Femur (tissue), 1 donor: ENCODE measurements at places on chromosomes 7 and 10.

DNA sequence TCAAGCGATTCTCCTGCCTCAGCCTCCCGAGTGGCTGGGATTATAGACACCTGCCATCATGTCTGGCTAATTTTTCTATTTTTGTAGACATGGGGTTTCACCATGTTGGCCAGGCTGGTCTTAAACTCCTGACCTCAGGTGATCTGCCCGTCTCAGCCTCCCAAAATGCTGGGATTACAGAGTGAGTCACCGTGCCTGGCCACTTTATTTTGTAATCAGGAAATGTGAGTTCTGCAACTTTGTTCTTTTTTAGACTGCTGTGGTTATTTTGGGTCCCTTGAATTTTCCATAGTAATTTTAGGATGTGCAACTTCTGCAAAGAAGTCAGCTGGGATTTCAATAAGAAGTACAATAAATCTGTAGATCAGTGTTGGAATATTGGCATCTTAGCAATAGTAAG, 96.8 kb downstream of the CYTH3 start:
- no peak for DNase-seq

DNA sequence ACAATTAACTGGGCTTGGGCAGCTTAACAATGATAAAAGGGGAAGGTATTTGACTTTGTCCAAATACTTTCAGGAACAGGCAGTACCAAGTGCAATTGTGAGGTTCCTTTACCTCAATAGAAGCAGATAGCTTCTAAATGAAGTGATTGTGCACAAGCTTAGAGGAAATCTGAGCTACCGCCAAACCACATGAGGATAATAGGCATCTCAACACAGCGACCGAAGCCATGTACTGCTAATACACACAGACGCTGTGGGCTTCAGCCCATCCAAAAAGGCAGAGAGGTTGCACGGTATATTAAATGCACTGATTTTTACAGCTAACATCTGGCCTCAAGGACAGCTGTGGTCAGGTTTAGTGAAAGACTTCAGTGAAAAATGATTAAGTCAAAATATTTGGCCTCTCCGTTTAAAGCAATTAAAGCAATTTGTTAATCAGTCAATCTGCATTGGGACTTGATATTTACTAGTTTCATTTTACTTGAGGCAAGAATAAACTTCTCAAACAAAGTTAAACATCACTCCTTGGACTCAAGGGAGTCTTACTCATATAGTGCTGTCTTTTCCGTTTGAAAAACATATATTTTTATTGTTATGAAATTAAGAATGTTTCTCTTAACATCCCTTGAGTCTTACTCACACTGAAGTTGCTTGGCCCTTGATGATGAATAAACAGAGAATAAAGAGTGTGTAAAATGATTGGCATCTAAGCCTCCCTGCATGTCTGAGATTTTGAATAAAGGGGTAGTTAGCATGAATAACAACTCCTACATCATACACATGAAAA, 306.3 kb downstream of the C7orf25 start:
- peak; percentile 49 for DNase-seq

- no peak for DNase-seq
Measured at GRCh38 chr7:93530701-93531100, 43.8 kb downstream of the CALCR start.

DNA sequence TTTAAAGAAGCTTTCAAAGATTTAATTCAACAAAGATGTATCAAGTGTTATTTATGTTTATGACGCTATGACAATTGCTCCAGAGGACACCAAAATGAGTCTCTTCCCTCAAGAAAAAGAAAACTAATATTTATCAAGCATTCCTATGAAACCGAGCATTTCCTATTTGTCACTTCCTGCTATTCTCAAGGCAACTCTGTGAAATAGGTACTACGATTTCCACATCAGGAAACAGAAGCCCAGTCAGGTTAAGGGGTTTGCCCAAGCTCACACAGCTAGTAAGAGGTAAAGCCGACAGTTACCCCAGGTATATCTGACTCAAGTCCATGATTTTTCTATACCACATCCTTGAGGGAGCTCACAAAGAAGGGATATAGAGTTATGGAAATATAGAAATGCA, 85.9 kb downstream of the TRIL start:
- no peak for DNase-seq

- no peak for DNase-seq
Measured at GRCh38 chr7:113890331-113891030, 28.3 kb downstream of the PPP1R3A start.

GRCh38 chr7:3174515-3175284, 126.4 kb upstream of the SDK1 start:
- DNase-seq: no peak

DNA sequence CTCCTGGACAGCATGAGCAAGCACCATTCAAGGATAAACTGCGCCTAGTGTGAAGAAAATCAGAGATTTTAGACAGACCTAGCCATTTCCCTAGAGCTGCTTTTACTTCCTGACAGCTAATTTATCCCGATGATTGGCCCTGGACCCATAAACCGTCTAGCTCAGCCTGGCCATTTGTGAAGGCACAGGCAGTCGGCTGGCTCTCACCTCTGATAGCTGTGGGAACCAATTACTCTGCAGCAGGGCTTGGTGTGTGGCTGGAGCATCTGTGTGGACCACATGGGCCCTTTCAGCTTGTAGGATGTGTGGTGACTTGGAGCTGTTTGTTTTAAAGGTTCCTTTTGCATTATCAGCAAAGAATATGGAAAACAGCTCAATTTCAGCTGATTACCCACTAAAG, 111.1 kb upstream of the NPY start:
- no peak for DNase-seq

GRCh38 chr10:89281606-89282395, 20.0 kb upstream of the IFIT2 start:
- no peak for DNase-seq

GRCh38 chr7:78014401-78014800, 215.8 kb downstream of the PHTF2 start:
- no peak for DNase-seq

DNA sequence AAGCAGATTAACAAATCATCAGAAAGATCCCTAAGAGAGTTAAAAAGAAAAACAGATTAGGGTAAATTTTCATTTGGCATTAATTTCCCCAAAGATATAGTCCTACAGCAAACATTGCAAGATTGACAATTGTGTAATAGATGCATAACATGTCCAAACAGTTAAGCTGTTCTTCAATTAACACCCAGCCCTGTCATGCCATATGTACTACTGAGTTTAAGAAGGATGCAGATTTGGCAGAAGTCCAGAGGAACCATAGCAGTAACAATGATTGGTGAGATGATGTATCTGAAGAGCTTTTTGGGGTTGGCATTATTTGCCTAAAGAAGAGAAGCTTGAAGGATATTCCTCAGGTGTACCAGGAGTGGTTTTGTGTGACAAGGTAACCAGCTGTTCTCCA, 287.6 kb downstream of the LRMDA start:
- no peak for DNase-seq

GRCh38 chr7:25854608-25855497, 297.1 kb upstream of the NFE2L3 start:
- DNase-seq: peak; percentile 91

- peak; percentile 57 for DNase-seq
Measured at GRCh38 chr10:47340608-47341170, 7.5 kb upstream of the RBP3 start.

DNA sequence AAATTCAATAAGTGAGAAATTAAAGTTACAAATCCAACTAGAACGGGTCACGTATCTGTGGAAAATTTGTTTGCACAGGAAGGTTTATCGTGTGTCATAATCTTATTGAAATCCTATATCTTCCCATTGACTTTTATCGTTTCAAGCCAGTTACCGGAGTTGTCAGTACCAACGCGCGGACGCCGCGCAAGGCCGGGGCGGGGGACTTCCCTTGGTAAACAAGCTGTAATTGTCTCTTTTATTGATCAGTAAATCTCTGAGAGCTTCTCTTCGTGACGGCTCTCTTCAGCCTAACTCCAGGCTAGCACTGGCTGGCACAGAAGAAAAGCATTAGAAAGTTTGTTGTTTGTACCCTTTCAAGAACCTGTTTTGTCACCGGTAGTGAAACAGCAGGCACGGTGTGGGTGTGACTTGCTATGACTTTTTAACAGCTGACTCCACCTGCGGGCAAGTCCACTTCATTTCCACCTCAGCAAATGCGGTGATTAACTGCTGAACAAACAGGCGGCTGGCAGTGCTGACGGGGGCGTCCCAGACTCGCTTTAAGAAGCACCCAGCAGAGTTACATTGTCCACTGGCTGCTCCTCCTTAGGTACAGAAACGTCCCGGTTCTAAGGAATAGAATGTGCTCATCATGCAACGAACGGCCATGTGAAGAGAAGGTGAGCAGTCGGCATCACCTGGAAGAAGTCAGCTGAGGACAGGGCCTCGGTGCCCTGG, 215.8 kb downstream of the MAD1L1 start:
- peak; percentile 12 for DNase-seq

DNA sequence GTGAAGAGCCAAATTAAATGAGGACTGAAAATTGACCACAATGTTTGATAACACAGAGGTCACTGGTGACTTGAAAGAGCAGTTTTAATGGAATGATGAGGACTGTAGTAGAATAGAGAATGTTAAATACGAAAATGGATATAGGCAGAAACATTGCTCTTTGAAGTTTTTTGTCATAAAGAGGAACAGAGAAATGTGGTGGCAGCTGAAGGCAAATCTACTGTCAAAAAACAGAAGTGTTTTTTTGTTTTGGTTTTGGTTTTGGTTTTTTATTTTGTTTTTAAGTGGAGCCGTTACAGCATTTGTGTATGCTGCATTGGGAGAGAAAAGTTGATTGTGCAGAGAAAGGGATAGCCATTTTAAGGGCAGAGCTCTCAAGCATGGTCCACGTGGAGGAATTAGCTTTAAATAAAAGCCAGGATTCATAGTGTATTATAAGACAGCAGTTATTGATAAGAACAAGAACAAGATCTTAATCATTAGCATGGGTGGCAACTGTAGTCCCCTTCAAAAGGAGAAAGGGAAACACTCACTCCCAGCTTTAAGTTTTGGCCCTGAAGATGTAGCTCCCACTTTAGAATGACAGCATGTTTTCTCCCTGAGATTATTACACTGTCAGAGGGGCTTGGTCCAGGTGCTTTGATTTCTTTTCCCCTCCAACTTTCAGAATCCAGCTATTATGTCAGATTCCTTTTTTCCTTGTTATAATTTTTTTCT, 156.7 kb upstream of the BET1 start:
- DNase-seq: no peak

DNA sequence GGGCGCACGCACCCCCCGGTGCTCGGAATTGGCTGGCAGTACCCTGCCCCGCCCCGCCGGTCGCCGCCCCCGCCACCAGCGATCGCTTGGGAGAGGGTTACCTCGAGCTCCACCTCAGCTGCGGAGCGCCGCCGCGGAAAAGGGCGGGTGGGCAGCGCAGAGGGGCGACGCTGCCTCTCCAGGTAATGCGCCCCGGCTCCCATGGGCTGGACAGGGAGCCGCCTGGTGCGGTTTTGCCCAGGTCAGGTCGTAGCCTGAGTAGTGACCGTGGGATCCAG, 1.3 kb downstream of the PFKFB3 start:
- DNase-seq: peak; percentile 52

- no peak for DNase-seq
Measured at GRCh38 chr10:87750817-87751216, 67.2 kb downstream of the ATAD1 start.

- DNase-seq: no peak
Measured at GRCh38 chr7:132705146-132705545, 128.9 kb upstream of the PLXNA4 start.

GRCh38 chr10:113474752-113475151, 78.1 kb upstream of the HABP2 start:
- no peak for DNase-seq
